NCI-H1694 treated with DMSO at 0.1 percent for 48 hours (cell line): ENCODE measurements at places on chromosomes 7 and 10.

DNA sequence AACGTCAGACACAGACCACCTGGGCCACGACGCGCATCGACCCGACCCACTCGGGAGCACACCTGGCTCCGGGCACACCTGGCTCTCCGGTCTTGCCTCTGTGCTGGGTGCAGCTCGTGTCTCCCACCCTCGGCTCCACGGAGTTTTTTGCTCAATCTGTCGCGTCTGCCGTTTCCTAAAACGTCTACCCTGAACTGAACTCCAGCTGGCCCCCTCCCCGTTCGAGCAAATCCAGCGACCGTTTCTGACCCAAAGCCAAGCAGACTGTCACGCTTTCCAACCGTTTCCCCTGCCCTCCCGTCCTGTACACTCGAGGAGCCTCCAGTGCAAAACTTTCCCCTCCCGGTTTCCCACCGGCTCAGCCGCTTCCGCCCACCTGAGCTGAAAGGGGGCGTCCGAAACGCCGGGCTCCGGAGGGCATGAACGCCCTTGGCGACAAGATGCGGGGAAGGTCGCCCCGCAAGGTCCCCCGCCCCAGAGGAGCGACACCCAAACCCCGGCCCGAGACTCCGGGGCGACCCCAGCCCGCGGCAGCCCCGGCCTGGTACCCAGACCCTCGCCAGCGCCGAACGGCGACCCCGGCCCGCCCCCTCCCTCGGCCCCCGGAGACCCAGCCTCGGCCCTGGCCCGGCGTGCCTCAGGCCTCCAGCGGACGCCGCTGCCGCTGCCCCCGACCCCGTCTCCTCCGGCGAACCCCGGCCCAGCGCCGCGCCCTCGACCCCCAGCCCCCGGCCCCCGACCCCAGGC is 557 bp downstream of the CYTH3 start:
- no peak for DNase-seq

GRCh38 chr10:113094114-113094486 is 144.1 kb downstream of the TCF7L2 start:
- no peak for DNase-seq

GRCh38 chr7:152602962-152603361 is 73.0 kb downstream of the XRCC2 start:
- no peak for DNase-seq

DNA sequence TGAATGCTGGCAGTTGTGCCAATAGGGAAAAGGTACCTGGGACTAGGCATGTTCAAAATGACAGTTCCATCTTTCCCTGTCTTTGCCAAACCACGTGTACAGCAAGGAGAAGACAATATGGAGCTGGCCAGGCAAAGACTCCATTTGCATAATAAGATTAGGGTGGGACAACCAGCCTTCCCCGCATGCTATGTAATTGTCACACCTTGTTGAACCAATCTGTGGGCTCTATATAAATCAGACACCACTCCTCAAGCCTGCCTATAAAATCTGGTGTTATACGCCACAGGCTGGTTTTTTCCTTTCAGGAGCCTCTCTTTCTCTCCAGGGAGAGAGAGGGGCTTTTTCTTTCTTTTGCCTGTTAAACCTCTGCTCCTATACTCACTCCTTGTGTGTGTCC is 11.0 kb upstream of the NUB1 start:
- DNase-seq = no peak

DNA sequence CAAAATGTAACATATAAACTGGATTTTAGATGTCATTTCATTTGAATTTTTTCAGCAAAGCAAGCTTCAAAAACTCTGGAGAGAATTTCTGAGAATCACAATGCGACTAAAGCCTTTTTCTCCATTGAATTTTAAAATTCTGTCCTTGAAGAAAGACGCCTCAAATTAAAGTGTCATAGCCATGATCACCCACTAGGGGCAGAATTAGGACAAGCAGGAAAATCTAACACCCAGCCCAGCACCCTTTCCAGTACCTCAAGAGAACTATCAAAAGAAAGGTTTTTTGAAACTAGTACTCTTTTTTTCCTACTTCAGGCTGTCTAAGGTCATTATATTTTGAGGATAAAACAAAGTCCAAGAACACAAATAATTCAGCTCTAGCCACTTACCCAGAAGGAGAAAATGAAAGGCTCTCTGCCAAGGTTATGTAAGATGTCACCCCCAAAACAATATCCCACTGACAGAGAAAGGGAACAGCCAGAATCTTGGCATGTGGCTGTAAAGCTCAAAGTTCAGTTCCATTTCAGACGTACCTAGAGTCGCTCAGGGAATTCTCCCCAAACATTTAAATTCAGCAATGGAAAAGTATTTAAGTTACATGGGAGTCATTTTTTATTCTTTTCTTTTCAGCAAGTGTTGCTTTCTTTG is 299.4 kb downstream of the SNX13 start:
- DNase-seq = peak; percentile 5

GRCh38 chr7:85239109-85239508 is 52.3 kb upstream of the SEMA3D start:
- DNase-seq = no peak

- DNase-seq = no peak
Observed at GRCh38 chr10:130464426-130464825, 328.2 kb downstream of the GLRX3 start.

DNA sequence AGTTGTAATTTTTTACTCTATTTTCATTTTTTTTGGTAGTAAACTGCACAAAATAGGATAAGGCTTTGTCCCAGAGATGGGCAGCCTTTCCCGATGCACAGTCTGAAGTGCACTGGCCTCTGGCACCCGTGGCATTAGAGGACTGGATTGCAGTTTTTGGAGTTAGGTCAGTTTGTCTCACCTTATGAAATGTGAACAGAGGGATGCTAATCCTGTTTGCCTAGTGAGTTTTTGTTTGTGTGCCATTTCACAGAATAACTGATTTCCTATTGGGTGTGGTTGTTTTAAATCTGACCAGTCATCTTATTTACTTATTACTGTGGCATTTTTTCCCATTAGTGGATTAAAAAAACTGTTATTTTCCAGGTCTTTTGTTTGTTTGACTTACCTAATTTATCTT is 109.5 kb upstream of the GATA3 start:
- DNase-seq = no peak

- DNase-seq = no peak
Observed at GRCh38 chr7:34177476-34177875, 272.1 kb downstream of the BMPER start.

- DNase-seq = peak; percentile 12
Observed at GRCh38 chr7:31175672-31176071, 123.6 kb downstream of the ADCYAP1R1 start.

DNA sequence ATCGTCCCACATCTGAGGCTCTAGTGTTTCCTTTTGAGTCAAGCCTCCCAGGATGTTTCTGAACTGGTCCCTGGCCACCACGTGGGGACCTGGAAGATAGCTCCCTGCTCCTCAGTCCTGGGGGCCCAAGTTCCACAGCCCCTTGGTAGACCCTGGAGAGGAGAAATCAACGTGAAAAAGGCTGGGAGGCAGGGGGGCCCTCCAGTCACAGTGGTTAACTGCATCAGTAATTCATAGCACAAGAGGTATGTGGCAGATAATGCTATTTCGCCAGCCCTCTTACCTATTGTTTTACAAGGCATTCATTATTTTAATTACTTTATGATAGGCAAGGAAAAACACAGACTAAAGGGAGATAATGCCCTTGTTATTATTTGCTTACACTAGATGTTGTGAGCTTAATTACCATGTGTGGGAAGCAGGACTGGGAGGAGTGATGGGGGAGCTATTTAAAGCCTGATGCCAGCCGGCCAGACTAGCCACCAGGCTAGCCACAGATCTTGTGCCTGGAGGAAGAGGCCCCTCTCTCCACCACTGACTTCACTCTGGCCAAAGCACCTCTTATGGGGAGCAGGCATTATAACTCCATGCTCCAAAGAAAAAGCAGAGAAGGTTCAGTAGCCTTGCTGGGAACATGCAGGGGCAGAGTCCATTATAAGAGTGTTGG is 230.7 kb downstream of the KCNMA1 start:
- DNase-seq = no peak

- no peak for DNase-seq
Observed at GRCh38 chr7:35252612-35253459, 1.1 kb downstream of the TBX20 start.

DNA sequence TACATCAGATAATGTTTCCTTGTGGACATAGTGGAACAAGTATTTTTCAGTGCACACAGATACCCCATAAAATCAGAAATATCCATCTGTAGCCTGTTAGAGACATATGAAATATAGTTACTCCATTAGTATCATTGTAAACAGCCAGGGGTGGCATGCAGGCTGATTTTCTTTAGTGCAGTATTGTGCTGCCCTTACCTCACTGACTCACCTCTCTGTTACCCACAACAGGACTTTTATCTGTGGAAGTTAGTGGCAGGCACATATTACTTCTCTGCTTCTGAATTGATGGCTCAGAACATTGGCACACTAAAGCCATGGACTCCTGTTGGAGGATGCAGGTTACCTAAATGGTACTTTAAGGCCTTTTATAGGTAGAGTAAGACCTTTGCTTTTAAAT is 70.0 kb downstream of the SLC25A40 start:
- no peak for DNase-seq

DNA sequence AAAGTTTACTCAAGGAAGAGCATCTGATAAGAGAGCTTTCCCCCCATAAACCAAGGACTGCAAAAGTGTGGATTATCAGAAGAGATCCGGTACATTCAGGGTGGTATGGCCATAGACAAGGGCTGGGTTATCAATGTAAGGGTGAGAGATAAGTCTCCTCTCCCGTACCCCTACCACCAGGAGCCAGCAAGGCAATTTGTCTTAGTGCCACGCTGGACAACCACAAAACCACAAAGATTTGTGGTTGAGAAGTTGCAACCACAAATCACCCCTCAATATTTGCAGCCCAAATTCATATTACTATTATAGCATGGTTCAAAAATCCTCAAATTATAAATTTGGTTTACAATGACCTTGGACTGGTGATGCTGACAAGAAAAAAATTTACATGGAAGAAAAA is 2.3 kb upstream of the ZSCAN25 start:
- DNase-seq = no peak

GRCh38 chr10:74988832-74989561 is 122.5 kb upstream of the SAMD8 start:
- no peak for DNase-seq

GRCh38 chr7:26006426-26006825 is 145.6 kb upstream of the NFE2L3 start:
- DNase-seq = no peak

- DNase-seq = no peak
Observed at GRCh38 chr10:71873582-71874211, 22.6 kb upstream of the PSAP start.

- DNase-seq = peak; percentile 6
Observed at GRCh38 chr7:70775570-70776156, 356.3 kb upstream of the GALNT17 start.

- no peak for DNase-seq
Observed at GRCh38 chr7:77284005-77284404, 84.4 kb upstream of the FGL2 start.

DNA sequence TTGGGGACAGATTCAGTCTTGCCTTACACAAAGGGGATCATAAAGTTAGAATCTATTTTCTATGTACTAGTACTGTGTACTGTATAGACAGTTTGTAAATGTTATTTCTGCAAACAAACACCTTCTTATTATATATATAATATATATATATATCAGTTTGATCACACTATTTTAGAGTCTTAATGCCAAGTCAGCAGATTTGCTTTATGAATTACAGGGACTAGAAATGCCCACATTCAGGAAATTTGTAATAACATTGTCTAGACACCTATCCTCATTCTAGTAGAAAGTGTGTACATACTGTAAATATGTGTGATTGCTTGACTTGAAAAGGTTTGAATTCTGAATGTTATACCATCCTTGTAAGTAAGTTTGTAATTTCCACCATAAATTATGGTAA is 111.2 kb downstream of the NSUN6 start:
- no peak for DNase-seq

DNA sequence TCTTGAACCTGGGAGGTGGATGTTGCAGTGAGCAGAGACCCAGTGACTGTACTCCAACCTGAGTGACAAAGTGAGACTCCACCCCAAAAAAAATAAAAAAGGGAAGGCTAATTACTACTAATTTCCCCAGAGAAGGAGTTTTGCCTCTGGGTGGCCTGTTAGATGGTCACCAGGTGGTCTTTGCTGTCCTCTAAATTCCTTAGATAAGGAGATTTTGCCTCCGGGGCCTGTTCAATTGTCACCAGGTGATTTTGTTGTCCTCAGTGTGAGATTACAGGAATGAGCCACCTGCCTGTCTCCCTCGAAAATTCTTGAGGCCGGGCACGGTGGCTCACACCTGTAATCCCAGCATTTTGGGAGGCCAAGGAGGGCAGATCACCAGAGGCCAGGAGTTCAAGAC is 24.4 kb upstream of the ZMIZ2 start:
- DNase-seq = no peak

GRCh38 chr7:43669286-43670081 is 59.8 kb downstream of the COA1 start:
- DNase-seq = no peak

DNA sequence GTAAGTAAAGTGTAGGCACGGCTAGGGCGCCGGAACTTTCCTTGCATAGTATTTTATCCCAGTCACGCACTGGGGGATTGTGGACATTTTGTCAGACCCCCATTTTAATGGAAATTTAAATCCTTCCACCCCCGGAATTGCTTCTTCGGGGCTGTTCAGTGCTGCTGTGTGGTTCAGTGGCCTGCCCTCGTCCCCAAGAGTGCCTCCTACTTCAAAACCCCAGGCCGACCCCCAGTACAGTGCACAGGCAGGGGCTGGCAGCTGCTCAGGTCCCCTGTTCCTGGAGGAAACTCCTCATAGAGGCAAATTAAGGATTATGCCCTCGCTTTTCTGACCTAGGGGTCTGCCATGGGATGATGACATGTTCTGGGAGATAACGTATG is 94.5 kb downstream of the PTPRE start:
- no peak for DNase-seq

DNA sequence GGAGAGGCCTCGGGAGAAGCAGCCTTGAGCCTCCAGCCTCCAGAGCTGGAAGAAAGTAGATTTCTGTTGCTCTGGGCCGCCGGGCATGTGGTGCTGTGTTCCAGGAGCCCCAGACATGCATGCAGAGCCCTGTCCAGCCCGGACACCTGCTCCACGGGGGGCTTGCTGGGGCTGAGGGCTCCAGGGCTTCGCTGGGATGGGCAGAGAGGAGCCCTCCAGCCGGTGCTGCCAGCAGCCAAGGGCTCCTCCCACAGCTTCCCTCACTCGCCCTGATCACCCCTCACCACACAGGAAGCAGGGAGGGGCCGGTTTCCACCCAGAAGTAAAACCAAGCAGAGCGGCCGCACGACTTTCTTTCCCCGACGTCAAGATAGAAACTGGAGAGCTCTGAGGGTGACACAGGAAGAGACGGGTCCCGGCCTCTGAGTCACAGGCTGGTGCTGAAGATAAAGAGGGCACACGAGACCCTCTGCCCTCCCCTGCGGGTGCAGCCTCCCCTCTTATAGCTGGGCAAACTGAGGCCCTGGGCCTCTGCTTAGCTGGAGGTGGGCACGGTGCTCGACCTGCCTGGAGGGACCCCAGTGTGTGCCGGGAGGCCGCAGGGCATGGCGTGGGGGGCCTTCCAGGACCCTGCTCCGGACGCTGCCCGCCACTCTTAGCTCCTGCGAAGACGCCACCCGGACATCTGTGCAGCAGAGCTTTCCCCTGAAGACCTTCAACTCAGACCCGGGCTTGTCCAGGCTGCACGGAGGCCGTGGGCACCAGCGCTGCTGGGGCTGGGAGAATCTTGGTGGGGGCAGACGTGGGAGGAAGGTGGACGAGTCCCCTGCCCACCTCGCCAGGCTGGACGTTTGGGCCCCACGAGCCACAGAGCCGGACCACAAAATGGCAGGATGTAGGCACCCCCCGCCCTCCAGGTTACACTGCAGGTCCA is 31.1 kb downstream of the ADAP1 start:
- DNase-seq = no peak

- DNase-seq = no peak
Observed at GRCh38 chr7:157358753-157359096, 21.9 kb downstream of the DNAJB6 start.
